CD4-positive, alpha-beta T cell treated with Interleukin-2 at 100 ng/mL for 4 hours (primary cell): ENCODE measurements at places on chromosomes 11 and 22.
A peak's percentile ranks its signal among the peaks of the same experiment; 100 is the strongest.

GRCh38 chr11:10892250-10892649, 34.4 kb upstream of the ZBED5 start:
- no peak for DNase-seq

DNA sequence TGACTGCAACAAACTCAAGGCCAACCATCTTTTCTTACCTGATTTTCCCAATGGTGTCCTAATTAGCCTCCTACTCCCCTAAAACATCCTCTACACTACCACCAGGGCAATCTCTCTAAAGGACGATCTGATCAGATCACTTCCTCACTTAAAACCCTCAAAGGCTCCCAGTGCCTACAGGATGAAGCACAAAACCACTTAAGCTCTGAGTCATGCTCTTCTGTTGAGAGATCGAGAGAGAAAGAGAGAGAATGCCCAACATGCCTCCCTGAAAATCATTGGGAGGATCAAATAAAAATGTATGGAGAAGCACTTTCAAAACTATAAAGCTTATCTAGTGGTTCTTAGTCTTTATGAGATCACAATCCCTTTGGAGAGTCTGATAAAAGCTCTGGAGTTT, 171.1 kb downstream of the CADM1 start:
- no peak for DNase-seq

DNA sequence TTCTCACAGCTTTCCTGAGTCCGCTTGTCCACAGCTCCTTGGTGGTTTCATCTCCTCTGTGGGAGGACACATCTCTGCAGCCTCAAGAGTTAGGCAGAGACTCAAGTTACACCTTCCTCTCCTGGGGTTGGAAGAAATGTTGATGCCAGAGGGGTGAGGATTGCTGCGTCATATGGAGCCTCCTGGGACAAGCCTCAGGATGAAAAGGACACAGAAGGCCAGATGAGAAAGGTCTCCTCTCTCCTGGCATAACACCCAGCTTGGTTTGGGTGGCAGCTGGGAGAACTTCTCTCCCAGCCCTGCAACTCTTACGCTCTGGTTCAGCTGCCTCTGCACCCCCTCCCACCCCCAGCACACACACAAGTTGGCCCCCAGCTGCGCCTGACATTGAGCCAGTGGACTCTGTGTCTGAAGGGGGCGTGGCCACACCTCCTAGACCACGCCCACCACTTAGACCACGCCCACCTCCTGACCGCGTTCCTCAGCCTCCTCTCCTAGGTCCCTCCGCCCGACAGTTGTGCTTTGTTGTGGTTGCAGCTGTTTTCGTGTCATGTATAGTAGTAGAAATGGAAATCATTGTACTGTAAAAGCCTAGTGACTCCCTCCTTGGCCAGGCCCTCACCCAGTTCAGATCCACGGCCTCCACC, 11.7 kb downstream of the RASD2 start:
- DNase-seq: peak; percentile 74

DNA sequence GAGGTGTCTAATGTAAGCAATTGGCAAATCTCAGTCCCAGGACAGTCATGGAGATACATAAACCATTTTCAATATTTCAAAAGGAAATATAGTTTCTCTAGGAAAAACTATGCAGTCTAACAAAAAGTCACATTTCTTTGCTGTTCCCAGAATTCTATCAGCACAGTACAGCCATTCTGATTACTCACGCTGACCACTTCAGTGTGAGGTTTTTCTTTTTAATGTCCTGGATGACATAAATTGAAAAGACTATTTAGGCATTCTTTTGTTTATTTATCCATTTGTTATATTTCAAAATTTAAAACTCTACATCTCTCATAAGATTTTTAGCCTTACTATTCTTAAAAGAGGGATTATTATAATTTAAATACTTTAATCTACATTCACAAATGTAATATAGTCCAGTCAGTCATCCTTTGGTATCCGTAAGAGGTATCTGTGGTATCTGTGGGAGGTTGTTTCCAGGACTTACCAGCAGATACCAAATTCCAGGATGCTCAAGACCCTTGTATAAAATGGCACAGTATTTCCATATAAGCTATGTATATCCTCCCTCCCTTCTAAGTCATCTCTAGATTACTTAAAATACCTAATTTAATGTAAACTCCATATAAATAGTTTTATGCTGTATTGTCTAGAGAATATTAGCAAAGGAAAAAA, 331.1 kb upstream of the PITPNB start:
- DNase-seq: no peak

DNA sequence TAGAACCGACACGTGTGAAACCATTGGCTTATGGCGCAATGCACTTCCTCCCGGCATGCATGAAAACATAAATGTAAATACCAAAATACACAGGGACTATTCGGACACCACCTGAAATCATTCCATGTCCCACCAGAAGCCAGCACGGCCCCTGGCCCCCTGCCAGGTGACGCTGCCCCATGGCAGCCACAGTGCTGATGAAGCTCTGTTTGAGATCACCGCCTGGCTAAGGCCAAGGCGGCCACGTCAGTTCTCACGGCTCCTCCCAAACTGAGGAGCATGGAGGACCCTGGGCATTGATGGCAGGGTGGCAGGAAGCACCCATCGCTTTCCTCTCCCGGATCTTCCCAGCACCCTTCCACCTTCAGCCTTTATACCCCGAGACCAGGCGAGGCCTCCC, 89.5 kb downstream of the CDKN1C start:
- no peak for DNase-seq

GRCh38 chr11:6538456-6538855, 41.4 kb downstream of the DNHD1 start:
- DNase-seq: no peak

- DNase-seq: peak; percentile 13
These were observed 87.0 kb upstream of the THY1 start for GRCh38 chr11:119509969-119510401.

GRCh38 chr11:62399172-62399877, 19.5 kb upstream of the SCGB1A1 start:
- no peak for DNase-seq

DNA sequence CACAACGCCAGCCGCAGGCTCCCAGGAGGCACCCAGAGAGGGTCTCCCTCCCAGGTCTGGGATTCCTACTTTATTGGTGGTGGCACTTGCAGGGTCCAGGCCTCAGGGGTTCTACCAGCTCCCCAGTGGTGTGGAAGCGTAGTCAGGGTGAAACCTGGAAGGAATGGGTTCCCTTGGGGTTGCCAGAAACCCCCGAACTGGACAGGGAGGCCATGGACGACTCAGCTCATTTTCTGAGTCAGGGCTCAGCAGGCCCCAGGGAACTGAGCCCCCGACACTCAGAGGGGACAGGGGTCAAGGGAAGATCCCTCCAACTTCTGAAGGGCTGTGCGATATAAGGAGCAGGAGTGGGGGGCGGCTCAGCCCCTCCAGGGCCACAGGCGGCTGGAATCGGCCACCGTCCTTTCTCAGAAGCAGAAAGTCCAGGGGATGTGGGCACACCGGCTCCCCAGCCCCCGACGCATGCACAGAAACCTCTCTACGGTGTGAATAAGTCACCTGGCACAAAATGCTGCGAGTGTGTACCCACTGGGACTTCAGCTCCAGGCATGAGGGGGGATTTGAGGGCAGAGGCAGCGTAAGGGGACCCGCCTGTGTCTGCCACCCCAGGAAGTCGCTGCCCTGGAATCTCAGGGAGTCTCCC, 25.1 kb downstream of the MRGPRG start:
- DNase-seq: no peak

- DNase-seq: no peak
These were observed 200.6 kb downstream of the NAV2 start for GRCh38 chr11:19912958-19913892.

- DNase-seq: no peak
These were observed 43.2 kb upstream of the ACCSL start for GRCh38 chr11:44004452-44005062.

- no peak for DNase-seq
These were observed 88.4 kb downstream of the GRIK4 start for GRCh38 chr11:120599816-120600420.

GRCh38 chr11:2693271-2694261, 6.2 kb downstream of the KCNQ1OT1 start:
- no peak for DNase-seq

- no peak for DNase-seq
These were observed at the start of gene ZNF280A for GRCh38 chr22:22520020-22520656. Gene ZNF280A, minus strand, starts transcription at chr22:22520270. Its CDS starts 4,640 bp downstream, at chr22:22515630.

GRCh38 chr11:78763664-78764063, 189.0 kb upstream of the NARS2 start:
- no peak for DNase-seq

GRCh38 chr22:37517826-37518450, 1.3 kb downstream of the CARD10 start:
- DNase-seq: no peak

DNA sequence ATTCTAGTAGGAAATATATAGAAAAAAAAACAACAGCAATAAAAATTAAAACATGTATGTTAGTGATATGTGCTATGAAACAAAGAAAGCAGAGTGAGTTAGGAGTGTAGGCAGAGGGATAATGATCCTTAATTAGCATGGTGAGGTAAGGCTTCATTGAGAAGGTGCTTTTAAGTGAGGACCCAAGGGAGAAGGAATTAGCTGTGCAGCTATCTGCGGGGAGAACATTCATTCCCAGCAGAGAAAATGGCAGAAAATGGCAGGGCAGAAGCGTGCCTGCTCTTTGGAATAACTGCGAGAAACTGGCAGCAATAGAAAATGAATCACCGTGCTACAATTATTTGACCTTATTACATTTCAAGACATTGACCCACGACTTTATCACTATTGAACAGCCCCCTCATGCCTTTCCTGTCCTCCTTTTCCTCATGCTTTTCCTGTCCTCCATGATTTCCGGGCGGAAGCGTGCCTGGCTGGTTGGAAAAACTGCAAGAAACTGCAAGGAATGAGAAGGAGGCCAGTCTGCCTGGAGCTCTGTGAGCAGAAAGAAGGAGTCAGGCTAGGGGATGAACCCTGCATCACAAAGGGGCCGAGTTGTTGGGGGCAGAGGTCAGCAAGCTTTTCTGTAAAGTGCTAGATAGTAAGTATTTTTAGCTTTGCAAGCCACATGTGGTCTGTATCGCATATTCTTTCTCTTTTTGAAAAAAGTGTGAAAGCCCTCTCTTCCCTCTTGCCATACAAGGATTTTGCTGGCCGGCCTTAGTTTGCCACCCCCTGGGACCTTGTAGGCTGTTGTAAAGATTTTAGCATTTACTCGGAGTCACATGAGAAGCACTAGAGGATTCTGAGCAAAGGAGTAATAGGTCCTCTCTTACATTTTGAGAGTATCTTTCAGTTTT, 37.1 kb upstream of the SWAP70 start:
- no peak for DNase-seq

DNA sequence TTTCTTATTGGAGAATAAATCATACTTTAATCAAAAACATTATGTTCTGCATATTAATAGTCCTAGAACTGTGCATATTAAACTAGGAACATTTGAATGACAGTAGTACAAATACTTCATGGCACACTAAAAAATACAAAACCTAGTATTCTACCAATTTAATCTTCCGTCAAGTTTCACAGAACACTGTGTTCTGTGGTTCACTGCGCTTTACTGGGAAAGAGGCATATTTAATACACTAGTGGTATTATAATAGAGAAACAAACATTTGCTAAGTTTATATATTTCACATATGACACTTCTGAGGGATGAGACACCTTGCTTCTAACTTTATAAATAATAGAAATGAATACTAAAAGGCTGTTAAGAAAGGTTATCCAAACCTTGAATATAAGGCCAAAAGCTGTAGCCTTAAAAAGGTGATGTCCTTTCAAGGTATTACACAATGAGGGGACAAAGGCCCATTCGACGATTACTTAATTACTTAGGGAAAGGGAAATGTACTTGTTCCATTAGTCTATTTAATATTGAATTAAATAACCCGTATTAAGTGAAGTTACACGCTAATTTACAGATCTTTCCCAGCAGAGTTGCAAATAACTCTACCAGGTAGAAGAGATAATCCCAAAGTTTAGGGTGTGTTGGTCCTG, 48.0 kb downstream of the NARS2 start:
- no peak for DNase-seq
